BJ (cell line): ENCODE measurements at places on chromosomes 7 and 10. TPM values are rescaled to one million over a fixed set of nuclear protein-coding genes. Genes with fewer than 3 reads are reported as not detected.

- no peak for DNase-seq
Observed at GRCh38 chr7:98024075-98024474, 34.1 kb upstream of the OCM2 start.

- no peak for DNase-seq
Observed at GRCh38 chr7:28348636-28349035, 63.7 kb upstream of the CREB5 start.

DNA sequence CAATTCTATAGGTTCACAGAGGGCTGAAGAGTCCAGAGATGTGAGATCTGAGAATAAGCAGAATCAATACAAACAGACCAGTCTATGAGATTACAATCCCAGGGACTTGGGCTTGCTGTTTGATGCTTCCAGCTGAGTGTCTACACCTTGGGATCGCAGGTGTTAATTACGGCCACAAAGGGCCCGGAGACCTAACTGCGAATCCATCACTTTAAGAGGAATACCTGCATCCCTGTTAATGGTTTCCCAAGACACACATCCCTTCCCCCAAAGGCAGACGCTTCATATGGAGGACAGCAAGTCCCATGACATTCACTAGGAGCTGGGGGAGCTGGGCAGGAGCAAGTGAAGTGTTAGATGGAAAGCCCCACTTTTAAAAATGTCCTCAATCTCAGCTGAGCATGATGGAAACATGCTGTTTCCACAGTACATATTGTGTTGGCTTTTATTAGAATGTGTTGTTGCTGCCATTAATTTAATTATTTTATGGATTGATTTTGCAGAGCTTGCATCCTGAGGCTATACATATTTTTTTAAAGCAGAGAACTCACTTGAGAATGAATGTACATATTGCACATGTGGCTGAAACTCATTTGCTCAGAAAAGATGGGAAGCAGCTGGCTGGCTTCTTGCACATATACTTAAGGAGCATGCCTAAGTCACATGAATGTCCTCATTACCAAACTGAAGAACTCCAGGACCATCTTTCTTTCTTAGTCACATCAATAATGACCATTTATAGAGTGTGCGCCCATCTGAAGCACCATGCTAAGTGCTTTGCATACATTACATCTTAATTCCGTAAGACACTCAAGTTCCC lies 151.3 kb downstream of the NEBL start:
- DNase-seq: no peak

- DNase-seq: no peak
Observed at GRCh38 chr10:70441895-70442309, 421 bp upstream of the NODAL start.

- DNase-seq: no peak
Observed at GRCh38 chr10:131852176-131852822, 48.5 kb upstream of the PPP2R2D start.

CH25H gene
- 0.53 and 0.86 TPM in 2 replicates for polyA plus RNA-seq

MACC1 gene
- not detected in 2 replicates for polyA plus RNA-seq
